EH (cell line): ENCODE measurements at places on chromosomes 3 and 15.

GRCh38 chr3:160402221-160403027, 3.0 kb downstream of the SMC4 start:
- peak; percentile 25 for DNase-seq

- DNase-seq, result no peak
These were observed 36.2 kb upstream of the PROK2 start for GRCh38 chr3:71821116-71821515.

GRCh38 chr3:26647078-26647477, 24.5 kb downstream of the LRRC3B start:
- DNase-seq, result no peak

DNA sequence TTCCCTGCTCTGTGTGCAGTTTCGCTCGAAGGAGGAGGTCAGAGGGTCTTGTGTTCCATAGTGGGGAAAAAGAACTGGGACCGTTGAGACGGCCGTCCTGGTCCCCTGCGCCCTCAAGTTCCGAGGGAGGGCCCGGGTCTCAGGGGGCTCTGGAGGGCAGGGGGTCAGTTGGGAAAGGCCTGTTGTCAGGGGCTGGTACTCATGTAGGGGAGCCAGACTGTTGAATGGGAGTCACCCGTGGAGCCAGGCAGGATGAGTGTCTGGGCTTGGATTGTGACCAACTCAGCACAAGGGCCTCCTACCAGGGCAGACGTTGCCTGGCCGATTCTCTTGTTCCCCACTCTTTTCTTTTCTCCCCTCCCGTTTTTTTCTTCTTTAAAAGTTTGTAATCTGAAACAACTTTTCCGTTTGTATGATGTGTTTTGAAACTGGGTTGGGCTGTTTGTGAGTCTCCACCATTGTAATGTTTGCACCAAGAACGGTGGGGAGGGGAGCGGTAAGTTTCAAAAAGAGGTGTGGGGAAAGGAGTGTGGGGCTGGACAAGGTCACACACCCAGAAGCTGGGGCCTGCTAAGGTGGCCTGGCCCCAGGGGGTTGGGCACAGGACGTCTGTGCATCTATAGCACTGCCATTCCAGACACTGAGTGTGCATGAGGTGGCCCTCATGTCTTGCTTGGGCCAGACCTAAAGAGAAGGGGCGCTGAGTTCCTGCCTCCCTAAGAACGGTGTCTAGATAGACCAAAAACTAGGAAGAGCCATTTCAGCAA, 1.1 kb downstream of the CMTM7 start:
- DNase-seq, result peak; percentile 79

- no peak for DNase-seq
These were observed 6.3 kb downstream of the VPS39 start for GRCh38 chr15:42201801-42202200.

GRCh38 chr15:92610101-92610520, 45.5 kb downstream of the FAM174B start:
- no peak for DNase-seq

DNA sequence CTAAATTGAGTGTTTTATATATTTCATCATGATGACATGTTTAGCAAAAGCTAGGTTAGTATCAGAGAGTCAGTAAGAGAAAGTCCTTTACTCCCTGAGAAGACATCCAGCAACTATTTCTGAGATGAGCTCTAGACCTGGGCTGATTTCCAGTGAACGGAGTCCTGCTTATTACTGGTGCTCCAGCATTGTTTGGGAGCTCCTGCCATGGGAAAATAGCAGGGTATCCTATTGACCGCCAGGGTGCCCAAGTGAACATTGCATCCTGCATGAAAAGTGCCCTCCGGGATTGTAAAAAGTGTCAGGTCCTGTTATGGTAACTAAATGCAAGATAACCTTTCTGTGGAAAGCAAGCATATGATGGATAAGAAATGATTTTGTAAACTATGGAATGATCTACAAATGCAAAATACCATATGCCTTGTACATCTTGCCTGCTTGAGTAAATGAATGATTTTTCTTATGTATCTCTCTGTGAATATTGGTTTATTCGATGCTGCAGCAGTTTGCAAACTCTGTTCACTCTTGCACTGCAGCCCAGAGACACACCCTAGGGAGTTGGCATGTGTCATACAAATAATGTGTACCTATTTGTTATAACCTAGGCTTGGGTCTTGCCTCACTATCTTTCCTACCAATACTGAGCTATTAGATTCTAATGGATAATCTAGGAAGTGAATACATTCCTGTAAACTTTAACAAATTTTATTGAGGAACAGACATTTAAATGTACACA, 96.7 kb downstream of the IL5RA start:
- DNase-seq, result no peak

DNA sequence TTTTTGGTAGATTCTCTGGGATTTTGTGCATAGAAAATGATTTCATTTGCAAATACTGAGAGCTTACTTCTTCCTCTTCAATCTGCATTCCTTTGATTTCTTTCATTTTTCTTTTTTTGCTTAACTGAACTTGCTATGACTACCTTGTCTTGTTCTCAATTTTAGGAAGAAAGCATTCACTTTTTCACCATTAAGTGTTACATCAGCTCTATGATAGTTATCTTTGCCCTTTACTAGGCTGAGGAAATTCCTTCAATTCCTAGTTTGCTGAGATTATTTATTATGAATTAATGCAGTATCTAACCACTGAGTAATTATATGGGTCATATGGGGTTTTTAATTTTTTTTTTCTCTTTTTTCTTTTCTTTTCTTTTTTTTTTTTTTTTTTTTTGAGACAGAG, 172.8 kb downstream of the PEAK1 start:
- DNase-seq, result peak; percentile 50

GRCh38 chr3:141489203-141489602, 2.4 kb downstream of the RASA2 start:
- no peak for DNase-seq

- no peak for DNase-seq
These were observed 9.9 kb downstream of the TLE3 start for GRCh38 chr15:70087708-70088352.

GRCh38 chr15:84794162-84794547, 23.0 kb upstream of the ALPK3 start:
- no peak for DNase-seq

DNA sequence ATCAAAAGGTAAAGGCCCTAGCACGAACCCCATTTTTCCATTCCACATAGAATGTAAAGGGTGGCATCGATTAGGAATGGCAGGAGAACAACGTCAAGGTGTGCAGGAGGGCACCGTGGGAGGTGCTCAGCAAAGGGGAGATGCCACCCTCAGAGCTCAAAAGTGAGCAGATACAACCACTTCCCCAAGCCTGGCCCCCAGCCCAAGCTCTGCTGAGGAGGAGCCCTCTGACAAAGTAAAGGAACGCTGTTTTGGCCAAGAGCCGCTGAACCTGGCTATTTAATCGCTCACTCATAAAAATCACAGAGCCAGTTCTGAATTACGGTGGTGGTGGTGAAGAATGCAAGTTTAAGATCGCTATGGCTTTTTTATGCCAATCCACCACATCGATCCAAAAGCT, 12.4 kb downstream of the GNB5 start:
- DNase-seq, result peak; percentile 16

GRCh38 chr3:42688487-42689420, 3.4 kb downstream of the KLHL40 start:
- DNase-seq, result no peak
